Activated CD4-positive, CD25-positive, alpha-beta regulatory T cell (primary cell): ENCODE measurements at places on chromosomes 13 and 19.

DNA sequence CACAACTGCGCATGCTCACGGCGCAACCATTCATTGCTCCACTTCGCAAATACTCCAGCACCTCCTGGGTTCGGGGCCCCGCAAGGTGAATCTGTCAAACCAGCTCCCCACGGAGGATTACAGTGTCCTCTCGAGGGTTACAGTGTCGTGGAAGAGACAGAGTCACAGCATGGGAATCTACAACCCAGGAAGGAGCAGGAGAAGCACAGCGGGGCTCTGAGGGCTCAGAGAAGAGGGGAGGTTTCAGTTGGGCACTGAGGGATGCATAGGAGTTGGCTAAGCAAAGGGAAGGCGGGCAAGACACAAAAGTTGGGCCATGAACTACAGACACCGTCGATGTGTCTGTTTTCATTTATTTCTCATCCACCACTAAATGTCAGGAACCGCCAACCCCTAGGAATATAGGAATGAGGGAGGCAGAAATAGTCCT is 1.0 kb upstream of the GTF2F1 start:
- no peak for DNase-seq

DNA sequence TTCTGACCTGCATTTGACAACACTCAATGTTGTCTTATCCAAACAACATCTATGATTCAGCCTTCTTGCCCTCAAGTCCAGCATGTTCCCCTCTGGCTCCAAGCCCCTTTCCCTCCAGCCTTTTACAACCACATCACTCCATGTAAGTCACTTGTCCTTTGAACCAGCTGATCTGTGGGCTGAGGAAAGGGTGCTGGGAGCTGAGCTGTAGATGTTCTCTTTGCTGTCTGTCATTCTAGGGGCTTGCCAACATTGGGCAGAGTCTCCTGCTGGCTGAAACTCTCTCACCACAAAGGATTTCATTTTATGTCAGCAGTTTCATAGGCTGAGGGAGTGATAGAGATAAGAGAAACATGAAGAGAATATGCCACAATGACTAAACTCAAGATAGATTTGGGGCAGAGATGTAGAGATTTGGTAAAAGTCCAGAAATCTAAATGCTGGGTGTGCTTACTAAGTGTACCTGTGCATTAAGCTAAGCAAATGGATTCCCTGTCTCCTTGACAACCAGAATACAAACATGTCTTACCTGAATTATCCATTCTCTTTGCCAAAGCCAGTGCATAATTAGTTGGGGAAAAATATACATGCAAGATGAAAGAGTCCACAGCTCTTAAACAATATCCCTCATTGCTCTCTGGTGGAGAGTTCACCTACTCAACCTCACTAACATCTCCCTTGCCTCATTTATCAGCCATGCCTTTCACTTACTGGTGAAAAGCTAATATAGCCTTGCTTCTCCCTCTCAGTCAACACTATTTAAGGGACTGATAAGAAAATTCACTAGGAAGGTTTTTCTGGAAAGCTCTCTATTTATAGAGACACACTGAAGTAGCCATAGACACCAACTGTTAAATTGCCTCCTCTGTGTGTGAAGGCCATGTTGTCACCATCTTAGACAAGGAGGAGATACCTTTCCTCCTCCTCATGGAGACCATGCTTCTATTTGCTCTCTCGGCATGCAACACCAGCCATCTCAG is 175.5 kb upstream of the SERP2 start:
- DNase-seq = no peak

DNA sequence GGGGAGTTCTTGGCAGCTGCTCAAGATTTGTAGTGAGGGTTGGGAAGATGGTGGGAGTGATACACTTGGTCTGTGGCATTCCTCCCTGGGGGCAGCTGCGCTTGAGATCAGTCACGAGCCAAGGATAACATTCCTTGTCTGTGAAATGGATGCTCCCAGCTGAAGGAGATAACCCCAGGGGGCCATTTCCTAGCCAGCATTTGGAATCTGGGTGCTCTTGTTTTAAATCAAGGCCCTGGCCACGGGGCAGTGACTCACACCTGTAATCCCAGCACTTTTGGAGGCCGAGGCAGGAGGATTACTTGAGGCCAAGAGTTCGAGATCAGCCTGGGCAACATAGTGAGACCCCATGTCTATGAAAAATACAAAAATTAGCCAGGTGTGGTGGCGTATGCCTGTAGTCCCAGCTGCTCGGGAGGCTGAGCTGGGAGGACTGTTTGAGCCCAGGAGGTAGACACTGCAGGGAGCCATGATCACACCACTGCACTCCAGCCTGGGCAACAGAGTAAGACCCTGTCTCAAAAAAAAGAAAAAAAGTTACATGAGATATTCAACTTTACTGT is 4.6 kb downstream of the PKN1 start:
- no peak for DNase-seq

DNA sequence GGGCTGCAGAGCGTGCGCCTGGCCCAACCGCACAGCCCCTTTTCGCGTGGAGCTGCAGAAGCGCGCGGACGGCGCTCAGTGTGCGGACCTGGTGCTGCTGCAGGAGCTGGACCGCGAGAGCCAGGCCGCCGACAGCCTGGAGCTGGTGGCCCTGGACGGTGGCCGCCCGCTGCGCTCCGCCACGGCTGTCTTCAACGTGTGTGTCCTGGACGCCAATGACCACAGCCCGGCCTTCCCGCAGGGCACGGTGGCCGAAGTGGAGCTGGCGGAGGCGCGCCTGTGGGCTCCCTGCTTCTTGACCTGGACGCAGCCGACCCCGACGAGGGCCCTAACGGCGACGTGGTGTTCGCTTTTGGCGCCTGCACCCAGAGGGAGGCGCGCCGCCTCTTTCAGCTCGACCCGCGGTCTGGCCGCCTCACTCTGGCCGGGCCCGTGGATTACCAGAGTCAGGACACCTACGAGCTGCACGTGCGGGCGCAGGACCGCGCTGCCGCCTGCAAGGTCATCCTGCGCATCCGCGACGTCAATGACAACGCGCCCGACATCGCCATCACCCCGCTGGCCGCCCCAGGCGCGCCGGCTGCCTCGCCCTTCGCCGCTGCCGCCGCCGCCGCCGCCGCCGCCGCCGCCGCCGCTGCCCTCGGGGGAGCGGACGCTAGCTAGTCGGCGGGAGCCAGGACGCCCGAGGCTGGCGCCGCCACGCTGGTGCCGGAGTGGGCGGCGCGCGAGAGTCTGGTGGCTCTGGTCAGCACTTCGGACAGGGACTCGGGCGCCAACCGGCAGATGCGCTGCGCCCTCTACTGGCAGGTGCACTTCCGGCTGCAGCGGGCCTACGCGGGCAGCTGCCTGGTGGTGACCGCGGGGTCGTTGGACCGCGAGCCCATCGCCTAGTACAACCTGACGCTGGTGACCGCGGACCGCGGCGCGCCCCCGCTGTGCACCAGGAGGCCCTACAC is 172.2 kb downstream of the OLFM4 start:
- no peak for DNase-seq

- DNase-seq = no peak
Observed at GRCh38 chr19:17370026-17370587, 7.0 kb downstream of the PLVAP start.

DNA sequence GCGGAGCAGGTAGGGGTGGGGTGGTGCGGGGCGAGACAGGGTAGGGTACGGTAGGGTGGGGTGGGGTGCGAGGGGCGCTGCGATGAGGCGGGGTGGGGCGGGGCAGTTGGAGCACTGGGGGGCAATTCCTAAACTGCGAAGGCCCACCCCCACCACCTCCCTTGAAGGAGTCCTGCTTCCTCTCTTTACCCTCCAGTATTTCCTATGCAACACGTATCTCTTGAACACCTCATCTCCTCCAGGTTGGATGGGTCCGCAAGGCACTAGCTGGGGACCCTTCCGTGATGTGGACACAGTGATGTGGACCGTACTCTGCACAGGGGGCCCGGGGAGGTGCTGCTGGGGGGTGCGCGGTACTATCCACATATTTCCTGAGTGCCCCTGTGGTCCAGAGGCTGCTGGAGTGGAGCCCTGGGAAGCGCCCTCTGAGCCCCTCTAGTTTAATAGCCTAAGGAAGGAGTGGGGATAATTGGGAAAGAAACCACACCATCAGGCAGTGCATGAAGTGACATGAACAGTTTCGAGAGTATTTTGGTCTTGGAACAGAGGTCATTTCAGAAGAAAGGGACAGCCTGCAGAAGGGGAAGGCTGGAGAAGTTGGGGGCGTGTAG is 1.1 kb downstream of the IL17D start:
- no peak for DNase-seq

GRCh38 chr13:72694314-72694713 is 33.1 kb downstream of the MZT1 start:
- no peak for DNase-seq

DNA sequence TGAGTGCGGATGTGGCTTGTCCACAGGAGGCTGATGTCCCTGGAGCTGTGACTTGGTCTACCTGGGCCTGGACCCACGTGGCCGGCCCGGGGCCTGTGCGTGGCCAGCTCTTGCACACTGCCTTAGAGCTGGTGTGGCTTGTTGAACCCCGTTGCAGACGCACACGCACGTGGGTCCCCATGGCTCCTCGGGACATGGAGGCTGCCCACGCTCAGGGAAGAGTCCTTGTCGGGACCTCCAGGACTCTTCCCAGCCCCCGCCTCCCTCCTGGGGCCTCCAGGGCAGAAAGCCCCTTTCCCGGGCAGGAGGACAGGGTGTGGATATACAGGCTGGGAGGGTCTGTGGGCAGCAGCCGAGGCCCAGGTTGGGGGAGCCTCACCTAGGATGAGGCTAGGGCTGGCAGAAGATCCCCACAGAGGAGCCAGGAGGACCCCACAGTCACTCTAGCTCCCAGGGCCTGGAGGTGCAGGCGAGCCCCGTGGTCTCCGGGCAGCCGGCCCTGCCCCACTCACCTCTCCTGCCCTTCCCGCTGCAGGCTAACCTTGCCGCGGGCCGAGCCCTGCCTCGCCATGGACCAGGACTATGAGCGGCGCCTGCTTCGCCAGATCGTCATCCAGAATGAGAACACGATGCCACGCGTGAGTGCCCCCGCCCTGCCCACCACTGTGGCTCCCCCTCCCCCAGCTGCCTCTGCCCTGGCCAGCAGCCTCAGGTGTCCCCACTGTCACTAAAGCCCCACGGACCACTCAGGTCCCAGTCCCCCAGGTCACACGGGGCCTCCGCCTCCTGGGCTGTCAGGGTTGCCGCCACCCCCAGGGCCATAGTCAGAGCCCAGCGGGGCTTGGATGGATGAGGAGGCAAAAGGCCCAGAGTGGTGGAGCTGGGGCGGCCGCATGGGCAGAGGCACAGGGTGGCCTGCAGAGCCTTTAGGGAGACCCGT is 16.3 kb upstream of the TEKTIP1 start:
- no peak for DNase-seq

DNA sequence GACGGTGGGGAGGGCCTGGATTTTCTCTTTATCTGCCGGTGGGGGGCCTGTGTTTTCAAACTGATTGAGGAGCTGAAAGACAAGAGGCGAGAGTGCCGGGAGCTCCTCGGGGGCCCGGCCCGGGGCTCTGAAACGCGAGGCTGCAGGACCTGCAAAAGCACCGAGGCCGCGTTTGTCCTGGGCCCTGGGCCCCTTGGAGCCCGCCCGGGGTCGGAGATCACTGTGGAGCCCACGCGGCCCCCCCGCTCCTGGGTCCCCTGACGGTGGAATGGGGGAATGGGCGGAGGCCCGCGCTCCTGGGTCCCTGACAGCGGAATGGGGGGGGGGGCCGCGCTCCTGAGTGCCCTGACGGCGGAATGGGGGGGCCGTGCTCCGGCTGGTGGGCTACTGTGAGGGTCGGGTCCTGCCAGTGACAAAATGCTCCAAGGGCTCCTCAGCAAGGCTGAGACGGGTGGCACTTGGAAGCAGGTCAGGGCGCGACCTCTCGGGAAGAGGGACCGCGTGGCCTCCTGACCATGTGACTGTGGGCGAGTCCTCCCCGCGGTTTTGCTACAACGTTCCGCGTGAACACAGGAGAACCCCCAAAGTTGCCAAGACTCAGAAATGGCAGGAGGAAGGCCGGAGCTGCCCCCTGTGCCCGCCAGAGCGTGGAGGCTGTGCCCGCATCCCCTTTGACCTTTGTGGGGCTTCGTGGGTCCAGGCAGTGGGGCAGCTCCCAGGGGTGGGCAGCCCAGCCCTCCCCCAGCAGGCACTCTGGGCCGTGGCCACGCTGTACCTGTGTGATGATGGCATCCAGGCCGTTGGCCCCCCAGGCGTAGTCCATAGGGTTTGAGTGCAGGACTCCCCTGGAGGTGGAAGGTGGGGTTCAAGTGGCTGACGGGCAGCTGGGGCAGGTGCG is 9.5 kb downstream of the FGF22 start:
- DNase-seq = no peak

DNA sequence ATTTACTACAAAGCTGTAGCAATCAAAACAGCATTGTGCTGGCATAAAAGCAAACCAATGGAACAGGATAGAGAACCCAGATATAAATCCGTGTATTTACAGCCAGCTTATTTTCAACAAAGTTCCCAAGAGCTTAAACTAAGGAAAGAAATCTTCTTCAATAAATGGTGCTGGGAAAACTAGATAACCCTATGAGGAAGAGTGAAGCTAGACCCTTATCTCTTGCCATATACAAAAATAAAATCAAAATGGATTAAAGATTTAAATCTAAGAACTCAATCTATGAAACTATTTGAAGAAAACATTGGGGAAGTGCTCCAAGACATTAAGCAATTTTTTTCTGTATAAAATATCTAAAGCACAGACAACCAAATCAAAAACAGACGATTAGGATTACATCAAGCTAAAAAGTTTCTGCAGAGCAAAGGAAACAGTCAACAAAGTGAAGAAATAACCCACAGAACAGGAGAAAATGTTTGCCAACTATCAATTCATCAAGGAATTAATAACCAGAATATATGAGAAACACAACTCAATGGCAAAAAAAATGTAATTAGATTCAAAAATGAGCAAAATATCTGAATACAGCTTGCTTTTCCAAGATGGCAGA is 480.7 kb downstream of the LMO7 start:
- DNase-seq = no peak

GRCh38 chr19:6260912-6261650 is 18.7 kb downstream of the MLLT1 start:
- no peak for DNase-seq

GRCh38 chr13:114049026-114049425 is 75.2 kb upstream of the C13orf46 start:
- DNase-seq = no peak

DNA sequence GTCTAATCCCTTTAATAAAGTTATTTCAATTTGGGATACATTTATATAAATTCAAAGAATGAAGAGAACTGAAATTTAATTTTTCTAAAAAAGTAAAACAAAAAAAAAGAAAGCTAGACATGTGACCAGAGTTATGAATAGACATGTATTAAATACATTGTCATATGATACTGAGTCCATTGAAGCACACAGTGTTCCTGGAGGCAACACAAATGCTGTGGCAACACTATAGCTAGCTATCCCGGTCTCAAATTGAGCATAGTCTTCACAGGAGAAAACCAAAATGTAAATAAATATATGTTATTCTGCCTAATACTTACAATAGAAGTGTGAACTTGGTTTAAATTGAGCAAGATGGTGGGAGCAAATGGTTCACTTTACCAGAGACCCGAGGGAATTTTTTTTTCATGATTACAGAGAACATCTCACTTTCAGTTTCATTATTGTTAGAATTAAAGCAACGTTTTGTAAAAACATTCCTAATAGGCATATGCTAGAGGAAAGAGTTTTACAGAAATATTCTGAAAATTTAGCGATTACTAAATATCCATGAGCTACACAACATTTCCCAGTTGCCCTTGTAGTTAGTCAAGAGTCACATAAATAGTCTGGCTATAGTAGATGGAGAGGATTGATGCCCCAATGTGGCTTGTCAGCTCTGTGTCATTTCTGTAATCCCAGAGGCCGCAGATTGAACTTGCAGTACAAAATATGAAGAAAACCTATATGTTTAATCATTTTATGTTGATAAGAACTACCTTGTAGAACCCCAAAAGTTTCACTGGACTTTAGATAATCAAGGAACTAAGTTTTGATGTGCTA is 775.7 kb upstream of the SPRY2 start:
- DNase-seq = no peak

- DNase-seq = no peak
Observed at GRCh38 chr13:82358284-82358683, 1524.0 kb downstream of the SLITRK1 start.
